ENCODE measurements at places on chromosomes 7 and 10.

DNA sequence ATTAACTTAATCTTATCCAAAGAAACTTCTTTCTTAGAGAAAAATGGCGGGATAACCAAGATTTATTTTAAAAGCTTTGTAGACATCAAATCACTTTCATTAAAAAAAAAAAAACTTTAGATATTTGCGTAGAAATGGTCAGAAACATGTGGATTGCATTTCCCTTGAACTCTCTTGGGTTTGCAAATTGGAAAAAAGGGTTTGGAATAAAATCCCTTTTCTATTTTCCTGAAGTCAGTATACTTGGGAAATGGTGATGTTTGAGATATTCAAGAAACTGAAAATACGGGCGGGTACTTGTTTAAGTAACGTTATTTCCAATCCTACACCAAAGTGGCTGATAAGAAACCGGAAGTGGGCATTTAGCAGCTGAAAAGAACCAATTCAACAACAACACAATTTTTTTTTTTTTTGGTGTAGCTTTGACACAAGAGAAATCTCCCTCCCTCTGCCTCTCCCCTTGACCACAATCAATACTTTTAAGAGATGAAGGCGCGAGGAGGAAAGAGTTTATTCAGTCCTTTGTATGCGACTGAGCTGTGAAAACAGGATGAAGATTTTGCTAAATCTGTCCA lies 13.7 kb upstream of the GFRA1 start:
- DNase-seq, result no peak

DNA sequence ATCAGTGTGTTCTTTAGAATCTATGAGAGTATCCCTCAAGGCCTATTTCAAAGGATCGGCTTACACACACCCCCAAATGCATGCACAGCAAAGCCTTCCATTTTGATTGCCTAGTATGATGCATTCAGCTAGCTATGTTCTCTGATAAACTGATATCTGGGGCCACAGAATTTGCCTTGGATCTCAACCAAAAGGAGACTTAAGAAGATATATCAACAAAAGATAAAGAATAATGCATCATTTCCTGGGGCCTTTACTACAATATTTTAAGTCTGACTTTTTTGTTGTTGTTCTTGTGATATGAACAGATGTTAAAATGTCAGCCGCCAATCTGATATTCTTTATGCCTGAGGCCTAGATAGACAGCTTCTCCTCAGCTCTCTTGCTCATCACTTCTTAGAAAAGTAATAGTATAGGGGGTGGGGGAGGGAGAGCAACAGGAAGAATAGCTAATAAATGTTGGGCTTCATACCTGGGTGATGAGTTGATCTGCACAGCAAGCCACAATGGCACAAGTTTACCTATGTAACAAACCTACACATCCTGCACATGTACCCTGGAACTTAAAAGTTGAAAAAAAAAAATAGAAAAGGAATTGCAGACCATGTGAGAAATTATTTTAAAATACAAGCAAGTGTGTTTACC lies 792.9 kb upstream of the GHITM start:
- DNase-seq, result no peak

- DNase-seq, result no peak
Observed at GRCh38 chr10:12349629-12350166, 351 bp downstream of the CAMK1D start.

DNA sequence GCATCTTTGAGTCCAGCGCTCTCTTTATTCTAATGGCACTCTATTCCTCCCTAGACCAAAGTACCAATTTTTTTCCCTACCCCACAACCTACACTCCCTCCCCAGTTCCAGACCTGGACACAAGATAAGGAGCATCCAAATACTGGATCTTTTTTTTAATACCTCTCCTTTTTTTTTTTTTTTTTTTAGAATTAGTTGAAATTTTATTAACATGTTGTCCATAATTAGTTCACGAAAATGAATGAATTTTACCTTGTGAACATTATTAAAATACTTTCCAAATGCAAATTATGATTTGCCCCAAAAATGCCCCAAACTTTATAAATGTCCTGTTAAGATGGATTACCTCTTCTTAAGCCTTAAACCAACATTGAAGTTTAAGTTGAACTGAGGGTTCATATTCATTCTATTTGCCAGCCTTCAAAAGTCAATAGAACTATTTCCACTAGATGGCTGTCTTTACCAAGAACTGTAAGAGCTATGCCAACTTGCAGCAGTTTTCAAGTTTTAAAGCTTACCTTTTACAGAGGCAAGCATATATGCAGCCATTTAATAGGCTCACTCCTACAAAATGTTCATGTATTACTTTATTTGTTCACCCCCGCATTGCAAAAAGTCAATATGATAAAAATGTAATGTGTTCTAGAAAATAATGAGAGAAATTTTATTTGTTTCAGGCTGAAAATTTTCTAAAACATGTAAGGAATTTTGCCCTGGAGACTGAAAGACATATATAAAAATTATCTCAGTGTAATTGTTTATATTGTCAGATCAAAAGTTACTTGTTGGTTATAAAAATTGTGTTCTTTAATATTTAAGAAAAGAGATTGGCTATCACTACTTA lies 39.7 kb upstream of the TNKS2 start:
- peak; percentile 22 for DNase-seq

DNA sequence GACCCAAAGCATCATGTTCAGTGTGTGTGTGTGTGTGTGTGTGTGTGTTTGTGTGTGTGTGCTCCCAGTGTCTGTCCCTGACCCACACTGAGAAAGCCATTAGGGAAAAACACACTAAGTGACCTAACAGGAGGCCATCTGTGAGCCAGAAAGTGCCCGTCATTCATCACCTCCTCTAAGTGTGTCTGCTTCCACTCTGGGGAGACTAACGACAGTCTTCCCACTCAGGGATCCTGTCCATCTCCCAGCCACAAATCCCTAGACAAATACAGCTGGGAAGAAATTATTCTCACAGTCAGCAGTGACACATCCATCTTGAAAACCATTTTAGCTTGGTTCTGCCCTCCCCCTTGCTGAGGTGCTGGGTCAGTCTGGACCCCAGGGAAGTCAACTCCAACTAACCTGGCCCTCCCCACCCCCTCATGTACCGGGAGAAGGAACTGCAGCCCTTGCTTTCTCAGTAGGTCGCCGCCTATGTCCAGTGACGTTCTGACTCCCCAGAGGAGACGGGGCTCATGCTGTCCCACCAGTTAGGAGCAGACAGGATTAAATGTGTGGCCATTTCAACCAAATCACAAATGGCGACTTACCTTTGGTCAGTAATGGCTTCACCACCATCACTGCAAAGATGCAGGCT lies 296.5 kb upstream of the ZNF32 start:
- no peak for DNase-seq

All from muscle of arm (tissue), 14 donors.